ENCODE measurements at places on chromosomes 1 and 21.

DNA sequence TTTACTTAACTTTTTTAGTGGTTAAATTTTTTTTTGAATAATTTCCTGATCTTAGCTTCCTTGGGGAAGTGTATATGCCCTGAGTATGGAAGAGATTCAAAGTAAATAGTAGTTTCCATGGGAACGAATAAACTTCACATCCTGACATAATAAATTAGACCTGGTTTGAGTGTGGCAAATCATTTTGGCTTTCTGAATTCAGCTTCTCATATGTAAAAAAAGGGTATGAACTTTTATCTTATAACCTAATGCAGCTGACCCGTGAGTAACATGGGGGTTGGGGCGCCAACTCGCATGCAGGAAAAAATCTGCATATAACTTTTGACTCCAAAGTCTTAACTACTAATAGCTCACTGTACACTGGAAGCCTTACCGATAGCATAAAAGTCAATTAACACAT is 736.8 kb upstream of the NCAM2 start:
- no peak for DNase-seq

GRCh38 chr1:174447866-174448530 is at the start of gene GPR52:
Gene GPR52 (plus strand): TSS chr1:174447964. CDS start chr1:174448112, 148 bp downstream.
- no peak for DNase-seq

DNA sequence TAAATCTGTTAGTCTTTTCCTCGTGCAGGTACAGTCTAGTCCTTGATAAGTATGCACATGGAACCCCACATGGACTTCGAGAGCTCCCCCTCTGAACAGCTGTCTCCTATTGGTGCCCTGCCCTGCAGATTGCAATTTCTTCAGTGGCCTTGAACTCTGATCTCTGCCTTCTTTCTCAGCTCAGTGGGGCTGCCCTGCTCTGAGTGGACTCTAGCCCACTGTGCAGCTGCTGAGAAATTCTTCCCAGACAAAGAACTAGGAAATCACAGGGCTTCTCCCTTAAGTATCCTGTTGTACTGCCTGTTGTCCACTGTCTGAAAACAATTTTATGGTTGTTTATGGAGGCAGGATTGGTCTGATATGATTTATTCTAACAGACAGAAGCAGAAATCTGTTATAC is 38.2 kb downstream of the ADAM30 start:
- no peak for DNase-seq

DNA sequence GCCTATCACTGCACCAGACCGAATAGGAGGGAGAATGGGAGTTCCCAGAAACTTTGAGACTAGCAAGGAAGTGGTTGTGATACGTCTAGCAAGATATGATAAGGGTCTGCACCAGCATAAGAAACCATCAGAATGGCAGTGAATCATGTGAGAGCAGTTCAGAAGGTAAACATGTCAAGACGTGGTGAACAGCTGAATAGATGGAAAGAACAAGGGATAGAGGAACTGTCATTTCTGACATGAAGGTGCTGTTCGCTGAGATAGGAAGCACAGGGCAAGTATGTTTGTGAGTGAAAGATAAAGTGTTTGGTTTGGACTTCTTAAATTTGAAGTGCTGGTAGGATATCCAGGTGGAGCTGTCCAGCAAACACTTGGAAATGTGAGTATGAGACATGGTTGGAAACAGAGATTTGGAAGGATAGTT is 1.1 kb upstream of the AGO1 start:
- no peak for DNase-seq

DNA sequence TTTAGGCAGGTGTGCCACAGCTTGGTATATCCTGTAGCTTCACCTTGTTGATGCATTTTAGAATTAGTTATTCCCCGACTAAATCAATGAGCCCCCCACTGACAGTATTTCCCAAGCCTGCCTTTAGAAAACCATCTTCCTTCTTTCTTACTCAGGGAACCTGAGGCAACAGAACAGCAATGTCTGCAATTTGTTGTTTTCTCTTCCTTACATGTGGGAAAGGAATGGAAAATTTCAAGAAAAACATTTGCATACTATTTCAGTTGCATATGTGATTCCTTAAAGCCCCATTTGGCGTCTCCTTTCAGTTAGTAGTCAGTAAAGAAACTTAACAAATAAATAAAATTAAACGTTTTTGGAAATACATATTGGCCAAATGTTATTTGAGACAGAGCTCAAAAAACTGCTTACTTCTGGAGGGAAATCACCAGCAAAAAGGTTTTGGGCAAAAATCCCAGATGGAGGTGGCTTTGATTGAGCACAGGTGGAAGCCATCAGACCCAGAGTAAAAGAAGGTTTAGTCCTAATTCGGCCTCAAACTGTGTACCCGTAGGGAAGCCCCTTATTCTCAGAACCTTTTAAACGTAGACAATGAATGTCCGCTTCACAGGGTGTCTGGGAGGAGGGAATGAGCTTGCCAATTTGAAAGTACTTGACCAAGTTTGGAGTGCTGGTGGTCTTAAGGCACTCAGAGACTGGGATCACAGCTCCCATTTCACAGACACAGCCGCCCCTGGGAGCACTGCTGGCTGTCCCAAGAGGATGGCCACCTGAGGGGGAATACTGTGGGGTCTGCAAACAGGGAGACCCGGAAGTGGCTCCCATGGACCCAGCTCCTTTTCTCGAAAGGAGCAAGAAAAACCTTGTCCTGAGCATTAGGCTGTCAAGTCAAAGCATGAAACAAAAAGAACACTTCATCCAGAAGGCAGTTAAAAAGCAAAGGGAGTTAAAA is 9.4 kb downstream of the LHX4 start:
- no peak for DNase-seq

GRCh38 chr1:209755926-209756614 is at the start of gene TRAF3IP3:
Gene TRAF3IP3 (plus strand): TSS chr1:209756053. CDS start chr1:209760040, 3,987 bp downstream.
- DNase-seq: peak; percentile 83

DNA sequence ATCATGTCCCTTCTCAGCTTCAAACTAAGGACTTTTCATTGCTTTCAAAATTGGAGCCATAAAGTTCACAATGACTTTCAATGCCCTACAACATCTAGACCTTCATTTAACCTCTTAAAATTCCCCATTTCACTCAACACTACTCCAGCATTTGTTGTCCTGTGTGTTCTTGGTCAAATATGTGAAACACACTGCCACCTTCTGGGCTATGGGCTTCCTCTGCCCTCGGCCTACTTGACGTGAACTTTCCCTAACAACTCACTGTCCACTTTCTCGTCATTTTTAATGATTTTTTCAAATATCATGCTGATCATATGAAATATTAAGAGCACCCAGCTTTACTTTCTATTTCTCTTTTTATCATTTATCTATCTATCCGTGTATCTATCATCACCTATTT is 2018.4 kb downstream of the NCAM2 start:
- no peak for DNase-seq

DNA sequence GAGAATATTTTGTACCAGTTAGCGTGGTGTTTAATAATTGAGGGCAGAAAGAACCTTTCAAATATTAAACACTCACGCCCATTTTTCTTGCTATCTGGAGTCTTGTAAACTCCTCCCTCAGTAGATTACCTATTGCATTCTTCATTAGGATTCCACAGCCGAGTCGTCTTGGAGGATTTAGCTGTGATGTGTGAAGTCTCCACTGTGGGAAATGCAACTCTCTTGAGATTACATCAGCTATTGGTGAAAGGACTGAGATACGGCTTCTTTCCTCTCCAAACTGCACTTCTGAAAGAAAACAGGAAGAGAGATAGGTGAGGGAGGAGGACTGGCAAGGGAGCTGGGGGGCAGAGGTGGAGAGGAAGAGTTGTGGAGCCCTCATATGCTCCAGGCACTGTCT is 36.1 kb downstream of the ACTA1 start:
- DNase-seq: no peak

DNA sequence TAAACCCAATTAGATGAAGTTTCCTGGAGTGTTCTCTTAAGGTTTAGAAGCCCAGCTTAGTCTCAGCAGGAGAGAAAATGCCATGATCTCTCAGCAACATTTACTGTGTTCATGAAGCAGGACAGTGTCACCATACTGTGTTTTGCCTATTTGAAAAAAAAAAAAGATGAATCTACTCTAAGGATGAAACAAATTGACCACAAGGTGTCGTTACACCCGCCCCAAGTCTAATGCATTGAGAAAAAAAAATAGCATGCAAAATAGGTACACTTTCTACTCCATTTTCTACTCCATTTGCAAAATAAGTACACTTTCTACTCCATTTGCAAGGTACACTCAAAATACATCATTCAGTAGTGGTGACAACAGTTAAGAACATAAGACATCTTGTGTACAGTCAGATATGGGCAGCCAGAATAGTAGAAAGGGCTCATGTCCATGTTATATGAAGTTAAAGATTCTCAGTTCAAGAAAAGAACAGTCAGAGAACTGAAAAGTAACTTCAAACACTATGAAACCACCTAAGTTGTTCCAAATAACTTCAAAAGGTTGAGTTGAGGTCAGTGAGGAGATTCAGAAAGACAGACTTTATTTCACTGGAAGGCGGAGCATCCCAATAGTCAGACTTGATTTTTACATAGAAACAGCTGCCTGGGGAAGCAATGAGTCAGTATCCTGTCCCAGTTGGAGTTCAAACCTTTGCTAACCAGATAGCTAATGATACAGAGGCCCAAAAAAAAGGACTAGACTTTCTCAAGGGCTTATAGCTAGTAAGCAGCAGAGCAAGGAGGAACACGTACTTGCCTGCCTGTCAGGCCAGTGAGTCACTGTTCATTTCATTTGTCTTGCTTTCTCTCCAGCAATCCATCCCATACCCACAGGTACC is 13.3 kb downstream of the PLPPR5 start:
- no peak for DNase-seq

- DNase-seq: no peak
Observed at GRCh38 chr1:207217778-207218511, 103.5 kb upstream of the CD55 start.

DNA sequence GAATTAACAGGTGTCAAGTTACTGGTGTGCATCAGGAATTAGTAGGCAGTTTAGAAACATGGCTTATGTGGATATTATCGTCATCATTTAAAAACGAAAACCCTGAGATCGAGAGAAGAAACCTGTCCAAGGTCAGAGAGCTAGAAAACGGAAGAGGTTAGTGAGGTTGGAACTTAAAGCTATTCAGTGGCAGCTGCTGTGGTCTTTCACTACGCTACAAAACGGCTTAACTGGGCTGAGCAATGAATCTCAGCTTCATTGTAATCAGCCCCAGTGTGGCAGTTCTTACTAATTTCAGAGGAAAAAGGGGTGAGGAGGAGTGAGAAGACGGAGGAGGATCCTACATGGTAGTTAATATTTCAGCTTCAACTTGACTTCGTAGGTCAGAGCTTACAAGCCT is 77.9 kb downstream of the DAB1 start:
- DNase-seq: no peak

DNA sequence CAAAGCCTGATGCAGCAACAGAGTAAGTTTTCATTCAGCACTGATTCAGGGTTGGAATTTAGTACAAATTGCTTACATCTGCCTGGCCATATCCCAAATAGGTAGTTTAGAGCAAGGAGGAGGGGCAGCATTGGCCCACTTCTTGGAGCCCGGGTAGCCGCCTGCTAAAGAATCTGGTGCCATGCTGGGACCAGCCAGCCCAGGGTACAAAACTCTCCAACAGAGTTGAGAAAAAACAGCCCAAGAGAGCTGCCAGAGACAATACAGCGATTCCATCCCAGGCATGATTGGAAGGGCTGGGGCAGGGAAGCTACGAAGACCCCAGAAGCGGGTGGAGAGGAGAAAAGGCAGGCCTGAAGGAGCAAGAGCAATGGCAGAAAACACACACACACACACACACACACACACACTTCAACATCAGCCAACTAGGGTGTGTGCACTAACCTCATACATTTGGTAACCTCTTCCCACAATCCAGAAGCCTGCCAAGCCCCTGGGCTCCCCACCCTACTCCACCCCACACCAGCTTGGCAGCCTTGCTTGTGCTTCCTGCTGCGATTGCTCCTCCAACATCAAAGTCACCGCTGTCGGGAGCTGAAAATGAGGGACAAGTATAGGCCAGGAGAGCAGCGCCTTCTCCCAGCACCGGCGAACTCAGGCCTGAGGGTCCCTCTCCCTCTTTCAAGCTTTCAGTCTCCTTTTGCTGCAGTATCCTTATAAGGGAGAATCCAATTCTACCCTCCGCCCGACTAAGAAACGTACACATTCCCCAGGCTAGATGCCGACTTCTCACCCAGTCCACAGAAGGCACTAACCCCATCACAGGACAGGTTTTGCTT is 1.2 kb downstream of the PIK3C2B start:
- DNase-seq: peak; percentile 24

DNA sequence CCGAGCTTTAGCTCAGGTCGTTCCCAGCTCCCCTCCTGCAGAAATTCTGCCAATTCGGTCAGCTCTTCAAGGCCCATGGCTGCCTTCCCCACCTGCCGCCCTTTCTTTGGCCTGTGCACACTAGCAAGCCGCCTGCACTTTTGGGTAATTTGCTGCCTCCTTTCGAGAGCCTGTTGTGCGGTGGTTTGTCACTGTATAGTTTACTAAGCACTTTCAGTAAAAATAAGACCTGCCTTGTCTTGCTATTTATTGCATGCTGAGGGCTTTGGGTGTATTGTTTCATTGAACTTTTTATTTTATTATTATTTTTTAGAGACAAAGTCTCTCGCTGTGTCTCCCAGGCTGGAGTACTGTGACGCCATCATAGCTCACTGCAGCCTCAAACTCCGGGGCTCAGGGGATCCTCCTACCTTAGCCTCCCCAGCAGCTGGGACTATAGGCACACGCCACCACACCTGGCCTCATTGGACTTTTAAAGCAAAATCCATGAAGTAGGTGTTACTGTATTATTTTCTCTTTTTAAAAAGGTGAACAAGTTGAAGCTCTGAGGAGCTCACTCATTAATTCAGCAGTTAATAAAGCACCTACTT is 1.1 kb upstream of the FABP3 start:
- no peak for DNase-seq

DNA sequence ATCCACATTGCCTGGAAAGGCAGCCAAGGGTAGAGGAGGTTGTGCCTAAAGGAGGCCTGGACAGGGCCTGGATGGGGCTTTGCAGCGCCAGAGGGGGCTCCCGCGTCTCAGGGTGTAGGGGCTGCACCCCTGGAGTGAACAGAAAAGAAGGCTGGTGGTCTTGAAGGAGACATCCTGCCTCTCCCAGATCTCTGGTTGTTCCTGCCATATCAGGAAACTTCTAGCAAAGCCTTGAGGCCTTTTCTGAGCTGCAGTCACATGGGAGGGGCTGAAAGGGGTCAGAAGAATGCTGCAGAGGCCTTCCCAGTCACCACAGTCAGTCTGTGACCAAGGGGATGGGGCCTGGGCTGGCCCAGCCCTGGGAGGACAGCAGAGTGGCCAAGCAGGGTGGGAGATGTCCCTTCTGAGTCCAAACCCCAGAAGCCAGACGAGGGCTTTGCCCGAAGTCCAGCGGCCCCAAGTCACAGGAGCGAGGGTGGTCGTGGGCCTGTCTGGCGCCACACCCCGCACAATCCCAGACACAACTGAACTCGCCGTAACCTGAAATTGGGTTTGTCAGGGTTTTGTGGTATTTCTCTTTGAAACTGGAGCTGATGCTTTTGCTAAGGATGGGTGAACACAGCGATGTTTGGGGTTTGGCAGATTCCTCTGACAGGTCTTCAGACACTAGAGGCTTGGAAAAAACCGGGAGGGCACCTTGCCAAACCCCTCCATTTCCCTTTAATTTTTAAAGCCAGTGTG is 29.6 kb downstream of the SIM2 start:
- DNase-seq: no peak

DNA sequence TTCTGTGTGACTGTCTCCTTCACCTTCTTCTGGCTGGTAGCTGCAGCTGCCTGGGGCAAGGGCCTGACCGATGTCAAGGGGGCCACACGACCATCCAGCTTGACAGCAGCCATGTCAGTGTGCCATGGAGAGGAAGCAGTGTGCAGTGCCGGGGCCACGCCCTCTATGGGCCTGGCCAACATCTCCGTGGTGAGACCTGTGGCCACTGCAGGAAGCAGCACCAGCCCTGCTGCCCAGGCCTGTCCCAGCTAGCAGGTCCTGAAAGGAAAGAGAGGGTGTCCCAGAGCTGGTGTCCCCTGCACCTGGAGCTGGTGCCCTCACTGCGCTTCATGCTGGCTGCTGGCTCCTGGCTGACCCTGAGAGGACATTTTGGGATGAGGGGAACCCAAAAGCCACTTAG is 5.9 kb upstream of the ATXN7L2 start:
- DNase-seq: no peak

Measured in CD4-positive, alpha-beta T cell treated with Interleukin-10 for 1 hour (primary cell).